ENCODE measurements at places on chromosomes 5 and 9.

DNA sequence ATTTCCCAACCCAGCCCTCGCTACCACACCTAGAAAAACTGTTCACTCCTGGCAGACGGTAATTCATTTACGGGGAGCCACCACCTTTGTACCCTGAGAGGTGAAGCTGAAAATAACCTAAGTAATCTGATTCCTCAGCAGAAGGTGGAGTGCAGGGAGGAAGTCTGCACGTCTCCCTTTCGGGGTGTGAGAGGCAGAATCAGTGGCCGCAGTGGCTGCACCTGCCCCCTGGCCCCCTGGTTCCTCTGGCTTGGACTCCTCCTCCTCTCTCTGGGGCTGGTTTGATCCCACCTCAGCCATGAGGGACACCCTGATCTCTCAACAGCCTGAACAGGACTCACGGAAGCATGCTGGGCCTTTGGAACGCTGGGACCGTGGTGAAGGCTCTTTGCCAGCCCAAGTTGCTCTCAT lies 10.5 kb downstream of the TMEM174 start:
- H3K4me1 ChIP-seq = no peaks in the 10 kb centered on the region
- DNase-seq = no peak
- H3K4me3 ChIP-seq = no peak overlapping the region
- no peak overlapping the region for H3K27ac ChIP-seq

GRCh38 chr5:60339691-60340201 lies 360.2 kb downstream of the DEPDC1B start:
- H3K27ac ChIP-seq = no peak overlapping the region
- no peaks in the 10 kb centered on the region for H3K4me1 ChIP-seq
- H3K27me3 ChIP-seq = no peaks in the 10 kb centered on the region

DNA sequence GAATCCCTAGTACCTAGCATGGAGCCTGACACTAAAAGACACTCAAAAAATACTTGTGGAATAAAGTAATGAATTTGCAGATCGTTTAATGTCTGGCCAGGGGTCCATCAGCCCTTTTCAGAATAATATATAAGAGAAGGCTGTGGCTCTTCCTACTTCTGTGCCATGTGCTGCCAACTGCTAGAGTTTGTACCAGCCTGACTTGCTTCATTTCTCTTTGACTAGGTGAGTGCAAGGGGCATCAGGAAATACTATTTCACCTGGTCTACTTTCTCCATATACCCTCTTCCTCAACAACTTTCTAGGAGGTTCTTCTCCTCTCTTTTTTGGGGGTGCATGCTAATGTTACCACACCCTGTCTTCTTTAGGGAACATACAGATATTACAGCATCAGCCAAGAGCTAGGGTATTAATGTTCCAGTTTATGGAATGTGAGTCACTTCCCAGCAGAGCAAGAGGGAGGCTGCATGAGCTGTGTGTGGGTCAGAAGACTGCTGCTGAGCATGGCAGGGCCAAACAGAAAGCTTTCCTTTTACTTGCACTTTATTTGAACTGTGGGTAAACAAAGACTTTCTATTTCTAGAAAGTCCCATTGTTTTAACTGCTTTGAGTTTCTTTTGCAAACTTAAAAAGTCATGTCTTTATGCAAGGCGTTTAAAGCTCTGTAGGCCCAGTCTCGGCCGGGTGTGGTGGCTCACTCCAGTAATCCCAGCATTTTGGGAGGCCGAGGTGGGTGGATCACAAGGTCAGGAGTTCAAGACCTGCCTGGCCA lies 158.9 kb downstream of the ADAMTSL1 start:
- no peak overlapping the region for H3K4me3 ChIP-seq
- H3K27me3 ChIP-seq = no peaks in the 10 kb centered on the region
- no peaks in the 10 kb centered on the region for H3K4me1 ChIP-seq
- H3K27ac ChIP-seq = no peak overlapping the region
- DNase-seq = no peak
- no peaks in the 10 kb centered on the region for H3K36me3 ChIP-seq

DNA sequence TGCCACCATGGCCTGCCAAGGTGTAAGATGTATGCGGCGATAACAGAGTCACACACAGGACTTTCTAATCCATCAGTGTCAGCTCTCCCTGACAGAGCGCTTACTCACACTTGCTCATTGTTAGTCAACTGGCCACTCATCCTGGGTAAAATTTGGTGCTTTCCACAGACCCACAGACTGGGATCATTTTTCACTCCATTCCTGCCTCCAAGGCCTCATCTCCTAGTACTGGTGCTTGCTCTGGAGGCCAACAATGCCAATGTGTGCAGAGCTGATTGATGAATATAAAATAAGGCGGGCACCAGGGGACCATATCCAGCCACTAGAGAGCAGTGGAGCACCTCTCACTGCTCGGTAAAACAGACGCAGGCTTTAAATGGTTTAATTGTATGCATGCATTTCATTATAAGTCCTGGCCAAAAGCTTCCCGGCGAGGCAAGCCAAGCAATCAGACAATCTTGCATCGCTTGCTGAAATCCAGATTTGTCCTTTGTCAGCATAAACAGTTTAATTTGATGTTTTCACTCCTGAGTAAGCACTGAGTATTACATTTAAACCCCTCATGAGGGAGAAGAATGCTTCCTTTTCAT lies 22.3 kb downstream of the PSMB7 start:
- peaks cover 12% of the 10 kb centered on the region for H3K4me1 ChIP-seq
- H3K27me3 ChIP-seq = no peaks in the 10 kb centered on the region
- H3K27ac ChIP-seq = no peak overlapping the region
- DNase-seq = peak; percentile 59
- peaks cover 12% of the 10 kb centered on the region for H3K36me3 ChIP-seq
- H3K4me3 ChIP-seq = no peak overlapping the region

DNA sequence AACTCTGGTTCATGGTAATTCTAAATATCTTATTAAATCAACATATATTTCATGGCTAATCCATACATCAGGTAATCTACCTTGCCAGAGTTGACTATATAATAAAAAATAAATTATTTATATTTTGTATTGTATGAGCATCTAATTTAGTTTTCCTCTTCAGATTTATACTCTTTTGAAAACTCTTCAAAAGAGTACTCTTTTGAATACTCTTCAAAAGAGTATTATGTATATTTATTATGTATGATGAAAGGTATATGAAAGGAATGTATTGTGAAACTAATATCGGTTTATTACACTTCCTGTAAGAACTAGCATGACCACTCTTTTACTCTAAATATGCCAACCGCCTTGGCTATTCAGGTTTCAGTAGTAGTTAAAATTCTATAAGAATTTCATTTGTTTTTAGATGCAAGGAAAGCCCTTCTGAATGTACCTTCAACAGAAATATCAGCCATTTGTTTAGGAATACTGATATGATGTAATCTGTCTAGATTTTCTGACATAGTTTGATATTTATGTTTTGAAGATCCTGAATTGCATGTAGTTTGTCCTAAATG lies 178.7 kb downstream of the WDR70 start:
- H3K4me3 ChIP-seq = no peak overlapping the region
- no peaks in the 10 kb centered on the region for H3K36me3 ChIP-seq
- H3K27me3 ChIP-seq = no peaks in the 10 kb centered on the region
- DNase-seq = no peak

- no peak for DNase-seq
- H3K27me3 ChIP-seq = no peaks in the 10 kb centered on the region
- H3K27ac ChIP-seq = no peak overlapping the region
- H3K36me3 ChIP-seq = no peaks in the 10 kb centered on the region
Observed at GRCh38 chr9:95229230-95229915, 88.1 kb downstream of the FANCC start.

DNA sequence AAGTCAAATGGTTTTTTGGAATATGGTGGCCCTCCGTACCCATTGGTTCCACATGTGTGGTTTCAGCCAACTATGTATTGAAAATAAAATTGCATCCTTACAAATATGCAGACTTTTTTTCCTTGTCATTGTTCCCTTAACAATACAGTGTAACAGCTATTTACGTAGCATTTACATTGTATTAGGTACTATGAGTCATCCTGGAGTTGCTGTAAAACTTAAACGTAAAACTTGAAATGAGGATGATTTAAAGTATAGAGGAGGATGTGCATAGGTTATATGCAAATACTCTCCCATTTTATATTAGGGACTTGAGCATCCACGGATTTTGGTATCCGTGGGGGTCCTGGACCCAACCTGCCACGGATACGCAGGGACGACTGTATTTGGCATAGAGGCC lies 16.3 kb downstream of the SDHA start:
- no peak overlapping the region for H3K4me3 ChIP-seq
- H3K27me3 ChIP-seq = no peaks in the 10 kb centered on the region
- no peaks in the 10 kb centered on the region for H3K4me1 ChIP-seq
- H3K27ac ChIP-seq = no peak overlapping the region
- no peak for DNase-seq

GRCh38 chr9:12464910-12465512 lies 228.2 kb upstream of the TYRP1 start:
- peak; percentile 43 for DNase-seq
- H3K27ac ChIP-seq = no peak overlapping the region
- no peak overlapping the region for H3K4me3 ChIP-seq
- no peaks in the 10 kb centered on the region for H3K4me1 ChIP-seq
- H3K36me3 ChIP-seq = no peaks in the 10 kb centered on the region

DNA sequence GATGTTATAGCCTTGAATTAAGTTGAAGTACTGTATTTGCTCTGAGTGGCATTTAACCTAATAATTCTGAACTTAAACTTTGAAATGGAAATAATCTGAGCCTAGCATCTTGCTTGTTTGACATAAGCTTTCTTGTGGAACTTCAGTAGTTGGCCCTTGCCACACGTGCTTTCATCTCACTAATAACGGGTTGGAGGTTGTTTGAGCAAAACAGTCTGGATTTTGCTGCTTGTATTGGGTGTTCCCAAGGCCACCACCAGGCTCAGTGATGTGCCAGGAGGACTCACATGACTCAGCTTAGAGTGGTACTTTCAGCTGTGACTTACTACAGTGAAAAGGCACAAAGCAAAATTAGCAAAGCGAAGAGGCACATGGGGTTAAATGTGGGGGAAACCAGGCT lies 35.7 kb downstream of the SECISBP2 start:
- H3K36me3 ChIP-seq = peaks cover 61% of the 10 kb centered on the region
- no peak for DNase-seq
- H3K27me3 ChIP-seq = no peaks in the 10 kb centered on the region
- H3K4me1 ChIP-seq = peaks cover 2% of the 10 kb centered on the region
- H3K4me3 ChIP-seq = no peak overlapping the region
- no peak overlapping the region for H3K27ac ChIP-seq

DNA sequence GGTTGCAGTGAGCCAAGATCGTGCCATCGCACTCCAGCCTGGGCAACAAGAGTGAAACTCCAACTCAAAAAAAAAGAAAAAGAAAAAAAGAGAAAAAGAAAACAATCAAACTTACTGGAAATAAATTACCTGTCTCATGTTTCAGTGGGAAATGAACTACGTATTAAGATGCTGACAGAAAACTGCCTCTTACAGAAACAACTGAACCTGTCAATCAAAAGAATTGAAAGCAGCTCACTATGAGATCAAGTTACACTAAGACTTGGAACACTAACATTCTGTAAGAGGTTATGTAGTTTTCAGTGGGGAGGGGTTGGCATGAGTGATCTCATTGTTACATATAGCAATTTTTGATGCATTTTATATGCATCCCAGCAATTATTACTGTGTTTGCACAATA lies 64.4 kb upstream of the SPATA31E1 start:
- no peak for DNase-seq
- H3K4me1 ChIP-seq = no peaks in the 10 kb centered on the region
- no peak overlapping the region for H3K27ac ChIP-seq

DNA sequence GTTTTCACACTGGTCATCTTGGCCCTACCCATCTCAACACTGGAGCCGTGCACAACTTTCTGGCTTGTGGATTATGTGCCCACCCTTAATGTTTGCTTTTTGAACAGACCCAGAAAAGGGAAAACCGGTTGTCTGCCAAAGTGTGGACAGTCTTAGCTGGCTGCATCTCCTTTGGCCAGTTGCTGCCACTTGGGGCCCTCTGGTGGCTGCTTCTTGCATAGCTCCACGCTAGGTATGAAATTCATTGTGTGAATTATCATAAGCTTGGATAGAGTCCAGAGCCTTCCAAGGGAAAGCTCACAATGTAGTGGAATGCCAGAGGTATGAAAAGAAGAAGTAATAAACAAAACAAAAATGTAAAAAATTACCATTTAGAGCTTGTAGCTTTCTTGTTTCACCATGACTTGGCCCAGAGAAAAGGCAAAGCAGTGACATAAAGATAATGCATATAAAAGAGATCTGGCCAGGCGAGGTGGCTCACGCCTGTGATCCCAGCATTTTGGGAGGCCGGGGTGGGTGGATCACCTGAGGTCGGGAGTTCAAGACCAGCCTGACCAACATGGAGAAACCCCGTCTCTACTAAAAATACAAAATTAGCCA lies 12.5 kb upstream of the SLC36A3 start:
- no peaks in the 10 kb centered on the region for H3K36me3 ChIP-seq
- H3K4me1 ChIP-seq = no peaks in the 10 kb centered on the region
- H3K27ac ChIP-seq = no peak overlapping the region
- DNase-seq = peak; percentile 86

DNA sequence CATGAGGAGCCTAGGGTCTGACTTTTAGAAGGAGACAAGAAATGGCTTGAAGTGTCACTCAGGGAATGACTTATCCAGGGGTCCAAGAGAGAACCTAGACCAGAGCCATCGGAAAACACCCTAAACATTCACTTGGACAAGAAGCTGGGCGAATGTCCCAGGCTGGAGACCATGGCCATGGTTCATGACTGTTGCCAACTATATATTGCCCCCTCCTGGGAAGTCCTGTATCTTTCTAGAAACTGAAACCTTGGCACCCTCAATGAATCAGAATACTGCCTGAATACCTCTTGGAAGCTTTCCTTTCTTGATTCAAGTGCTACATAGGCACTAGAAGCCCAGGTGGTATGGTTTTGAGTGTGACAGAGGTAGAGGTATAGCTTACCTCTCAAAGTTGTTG lies 29.9 kb downstream of the TRMO start:
- no peaks in the 10 kb centered on the region for H3K36me3 ChIP-seq
- no peak overlapping the region for H3K27ac ChIP-seq

GRCh38 chr5:65394087-65394486 lies 87.6 kb downstream of the ADAMTS6 start:
- H3K27me3 ChIP-seq = no peaks in the 10 kb centered on the region
- no peaks in the 10 kb centered on the region for H3K4me1 ChIP-seq
- no peak for DNase-seq
- no peak overlapping the region for H3K4me3 ChIP-seq
- H3K36me3 ChIP-seq = peaks cover 6% of the 10 kb centered on the region

DNA sequence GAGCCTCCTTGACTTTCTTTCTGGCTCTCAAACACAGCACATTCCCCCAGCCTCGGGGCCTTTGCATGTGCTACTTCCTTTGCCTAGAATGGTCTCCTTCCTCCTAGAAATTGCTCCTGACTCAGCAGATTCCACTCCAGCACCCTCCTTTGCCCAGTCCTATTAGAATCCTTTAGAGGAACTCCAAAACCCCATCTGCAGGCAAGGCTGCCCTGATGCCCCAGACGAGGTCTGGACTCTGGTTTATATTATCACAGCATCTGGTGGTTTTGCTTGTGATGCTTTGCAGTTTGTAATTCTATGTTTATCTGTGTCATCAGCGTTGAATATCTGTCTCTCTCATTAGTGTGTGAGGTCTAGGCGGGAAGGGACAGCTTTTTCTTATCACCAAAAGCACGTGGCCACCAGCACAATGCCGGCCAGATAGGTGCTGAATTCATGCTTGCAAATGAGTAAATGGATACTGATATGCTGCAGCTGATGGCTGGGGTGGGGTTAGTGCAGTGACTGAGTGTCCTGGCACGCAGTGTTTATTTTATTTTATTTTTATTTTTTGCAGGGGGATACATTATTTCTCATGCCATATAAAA lies 30.0 kb upstream of the ANKH start:
- peaks cover 12% of the 10 kb centered on the region for H3K4me1 ChIP-seq
- peak; percentile 92 for DNase-seq
- no peak overlapping the region for H3K4me3 ChIP-seq

GRCh38 chr5:69042500-69042899 lies 51.3 kb upstream of the SLC30A5 start:
- H3K36me3 ChIP-seq = no peaks in the 10 kb centered on the region
- H3K27ac ChIP-seq = no peak overlapping the region
- no peaks in the 10 kb centered on the region for H3K27me3 ChIP-seq
- peaks cover 2% of the 10 kb centered on the region for H3K4me1 ChIP-seq
- no peak overlapping the region for H3K4me3 ChIP-seq
- no peak for DNase-seq
